ENCODE measurements at places on chromosomes 1 and 21.

- no peak for DNase-seq
Observed at GRCh38 chr1:19496527-19496874, 11.2 kb upstream of the CAPZB start.

GRCh38 chr1:97797403-97798183, 123.2 kb downstream of the DPYD start:
- peak; percentile 15 for DNase-seq

DNA sequence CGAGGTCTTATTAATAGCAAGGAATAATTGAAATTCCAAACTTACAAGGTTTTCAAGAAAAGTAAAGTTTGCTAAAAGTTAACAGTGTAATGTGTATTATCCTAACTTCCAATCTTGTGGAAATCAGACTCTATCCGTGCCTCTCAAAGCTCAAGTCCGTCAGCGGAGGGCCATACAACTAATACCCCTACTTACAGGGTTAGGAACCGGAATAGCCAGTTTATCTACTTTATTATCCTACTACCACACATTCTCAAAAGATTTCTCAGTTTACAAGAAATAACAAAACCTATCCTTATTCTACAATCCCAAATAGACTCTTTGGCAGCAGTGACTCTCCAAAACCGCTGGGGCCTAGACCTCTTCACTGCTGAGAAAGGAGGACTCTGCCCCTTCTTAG, 457.8 kb downstream of the PTPRC start:
- DNase-seq = no peak

GRCh38 chr1:184527402-184527801, 140.6 kb downstream of the C1orf21 start:
- no peak for DNase-seq

GRCh38 chr1:54567961-54568360, 19.9 kb downstream of the ACOT11 start:
- no peak for DNase-seq

DNA sequence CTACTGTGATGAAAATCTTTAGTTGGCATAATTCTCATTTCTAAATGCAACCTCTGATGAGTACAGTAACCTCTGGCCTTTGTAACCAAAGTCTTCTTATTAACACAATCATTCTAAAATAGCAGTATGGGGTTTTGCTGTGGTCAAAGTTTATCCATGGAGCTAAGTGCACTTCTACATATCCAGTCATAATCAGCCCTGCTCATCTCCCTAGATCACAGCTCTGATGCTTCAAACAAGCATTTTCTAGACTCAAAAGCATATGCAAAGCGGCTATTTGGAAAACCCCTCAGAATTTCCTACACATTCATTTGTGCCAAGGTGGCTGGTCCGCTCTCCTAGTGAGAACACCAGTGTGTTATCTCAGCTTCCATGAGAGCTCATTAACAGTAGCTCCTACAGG, 418.6 kb downstream of the MRPL39 start:
- DNase-seq = no peak

GRCh38 chr1:23790696-23791515, at the start of gene LYPLA2:
Gene LYPLA2, plus strand, starts transcription at chr1:23791145. Its CDS starts 1,538 bp downstream, at chr1:23792683.
- DNase-seq = no peak

DNA sequence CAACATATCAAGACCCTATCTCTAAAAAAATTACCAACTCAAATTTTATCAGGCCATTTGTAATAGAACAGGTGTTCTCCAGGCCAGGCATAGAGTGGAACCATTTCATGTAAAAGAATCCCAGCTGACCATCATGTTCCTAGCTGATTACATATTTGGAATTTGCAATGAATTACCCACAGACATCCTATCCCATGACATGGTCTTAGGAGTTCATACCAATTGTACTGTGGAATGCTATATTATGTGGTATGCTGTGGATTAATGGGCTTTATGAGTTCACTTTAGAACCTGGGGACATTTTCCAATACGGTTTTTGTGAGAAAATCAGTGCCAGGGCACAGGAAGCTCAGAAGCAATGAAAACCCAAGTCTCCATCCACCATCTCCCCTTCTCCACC, 110.3 kb downstream of the ZNF281 start:
- peak; percentile 70 for DNase-seq

DNA sequence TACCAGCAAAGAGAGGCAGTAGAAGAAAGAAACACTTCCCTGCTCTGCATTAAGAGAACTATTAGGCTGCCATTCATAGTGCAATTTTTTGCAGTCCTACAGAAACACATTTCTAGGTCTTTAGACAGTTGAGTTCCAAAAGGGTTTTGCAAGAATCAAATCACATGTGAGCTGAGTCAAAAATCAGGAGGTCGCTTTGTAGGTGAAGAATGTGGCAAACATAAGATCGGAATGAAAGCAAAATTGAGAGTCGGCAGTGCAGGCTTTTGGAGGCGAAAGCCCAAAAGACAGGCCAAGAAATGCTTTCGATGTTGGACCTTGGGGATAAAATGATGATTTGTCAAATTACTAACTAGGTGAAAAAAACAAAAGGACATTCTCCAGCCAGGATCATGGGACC, 213.5 kb upstream of the NRIP1 start:
- DNase-seq = no peak

- DNase-seq = no peak
Observed at GRCh38 chr1:242318140-242318539, 206.4 kb downstream of the PLD5 start.

DNA sequence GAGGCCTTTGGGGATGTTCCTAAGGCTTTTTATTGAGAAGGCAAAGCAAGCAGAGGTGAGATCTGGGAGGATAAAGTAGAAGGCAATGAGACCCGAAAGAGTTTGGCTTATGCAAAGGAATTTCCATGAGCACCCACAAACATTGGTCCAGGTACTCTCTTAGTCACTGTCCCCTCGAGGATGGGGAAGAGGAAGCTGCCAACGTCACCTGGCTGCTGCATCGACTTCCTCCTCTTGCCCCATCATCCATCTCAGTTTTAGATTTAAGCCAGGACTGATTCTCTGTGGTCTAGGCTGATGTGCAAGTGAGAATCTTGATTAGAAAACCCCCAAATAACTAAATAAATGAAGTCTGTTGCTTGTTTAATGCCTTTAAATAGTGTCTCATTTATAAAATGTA, 28.7 kb downstream of the RUNX1 start:
- DNase-seq = no peak

DNA sequence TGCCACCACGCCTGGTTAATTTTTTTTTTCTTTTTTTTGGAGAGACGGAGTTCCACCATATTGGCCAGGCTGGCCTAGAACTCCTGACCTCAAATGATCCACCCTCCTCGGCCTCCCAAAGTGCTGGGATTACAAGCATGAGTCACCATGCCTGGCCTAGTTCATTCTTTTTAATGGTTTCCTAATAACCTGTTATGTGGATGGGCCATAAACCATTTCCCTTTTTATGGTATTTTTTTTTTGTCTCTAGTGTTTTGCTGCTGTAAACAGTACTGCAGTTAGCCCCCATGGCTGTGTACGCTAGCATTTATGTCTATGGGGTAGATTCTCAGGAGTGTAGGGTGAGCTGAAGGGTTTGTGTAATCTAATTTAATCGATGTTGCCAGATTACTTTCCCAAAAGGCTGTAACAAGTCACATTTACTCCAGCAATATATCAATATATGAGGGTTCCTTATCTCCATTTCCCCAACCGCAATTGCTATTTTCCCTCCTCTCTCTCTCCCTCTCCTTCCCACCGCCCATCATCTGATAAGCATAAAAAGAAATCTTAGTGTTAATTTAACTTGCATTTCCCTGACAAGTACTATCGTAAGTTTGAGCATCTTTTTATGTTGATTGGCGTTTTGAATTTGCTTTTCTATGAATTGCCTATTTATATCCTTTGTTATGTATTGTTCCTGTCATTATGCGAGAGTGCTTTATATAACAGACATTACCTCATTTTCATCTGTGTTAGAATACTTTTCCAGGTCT, 28.7 kb downstream of the RCSD1 start:
- no peak for DNase-seq

GRCh38 chr1:178931858-178932551, 61.1 kb upstream of the ANGPTL1 start:
- DNase-seq = peak; percentile 78

DNA sequence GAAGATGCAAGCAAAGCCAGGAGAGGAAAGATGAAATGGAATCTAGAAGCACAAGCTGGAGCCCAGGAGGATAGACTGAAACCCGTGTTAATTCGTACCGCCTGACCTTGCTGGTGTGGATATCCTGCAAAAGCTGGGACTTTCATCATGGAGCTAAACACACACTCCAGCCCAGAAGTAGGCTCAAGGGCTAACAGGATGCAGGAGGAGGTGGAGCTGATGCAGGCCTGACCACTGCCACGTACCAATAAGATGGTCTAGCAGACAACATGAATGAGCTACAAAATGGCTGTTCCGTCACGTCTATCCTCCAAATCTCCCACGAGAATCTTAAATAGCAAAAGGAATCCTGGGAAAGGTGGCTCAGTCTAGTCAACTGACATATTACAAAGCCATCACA, 270.3 kb downstream of the SDCCAG8 start:
- DNase-seq = no peak

DNA sequence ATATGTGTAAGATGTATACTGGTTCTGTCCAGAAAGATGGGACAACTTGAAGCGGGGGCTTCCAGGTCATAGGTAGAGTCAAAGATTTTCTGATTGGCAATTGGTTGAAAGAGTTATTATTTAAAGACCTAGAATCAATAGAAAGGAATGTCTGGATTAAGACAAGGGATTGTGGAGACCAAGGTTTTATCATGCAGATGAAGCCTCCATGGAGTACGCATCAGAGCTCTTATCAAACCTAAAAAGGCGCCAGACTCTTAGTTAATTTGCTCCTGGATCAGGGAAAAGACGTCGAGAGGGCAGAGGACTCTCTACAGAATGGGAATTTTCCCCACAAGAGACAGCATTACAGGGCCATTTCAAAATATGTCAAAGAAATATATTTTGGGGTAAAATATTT, 23.7 kb upstream of the ETV3 start:
- DNase-seq = no peak

GRCh38 chr21:40952551-40953323, 105.8 kb upstream of the DSCAM start:
- DNase-seq = no peak

- no peak for DNase-seq
Observed at GRCh38 chr1:35702508-35702907, 16.2 kb downstream of the C1orf216 start.

DNA sequence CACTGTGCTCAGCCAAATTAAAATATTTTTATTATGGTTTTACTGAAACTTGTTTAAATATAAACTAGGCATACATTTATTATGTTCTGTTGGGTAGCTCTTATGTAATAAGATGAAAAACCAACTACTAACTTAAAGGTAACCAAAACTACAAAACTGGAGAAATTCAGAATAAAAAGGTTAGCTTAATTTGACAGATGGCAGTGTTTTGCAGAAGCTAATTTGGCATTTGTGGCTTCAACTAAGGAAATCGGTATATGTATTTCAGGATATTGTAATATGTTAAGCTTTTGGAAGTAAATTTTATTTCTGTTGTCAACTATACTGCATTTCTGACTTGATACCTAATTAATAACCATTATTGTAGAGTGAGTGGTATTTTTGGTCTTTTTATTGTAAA, 18.8 kb downstream of the USP25 start:
- no peak for DNase-seq

- DNase-seq = no peak
Observed at GRCh38 chr1:211566431-211567025, 12.4 kb downstream of the SLC30A1 start.

DNA sequence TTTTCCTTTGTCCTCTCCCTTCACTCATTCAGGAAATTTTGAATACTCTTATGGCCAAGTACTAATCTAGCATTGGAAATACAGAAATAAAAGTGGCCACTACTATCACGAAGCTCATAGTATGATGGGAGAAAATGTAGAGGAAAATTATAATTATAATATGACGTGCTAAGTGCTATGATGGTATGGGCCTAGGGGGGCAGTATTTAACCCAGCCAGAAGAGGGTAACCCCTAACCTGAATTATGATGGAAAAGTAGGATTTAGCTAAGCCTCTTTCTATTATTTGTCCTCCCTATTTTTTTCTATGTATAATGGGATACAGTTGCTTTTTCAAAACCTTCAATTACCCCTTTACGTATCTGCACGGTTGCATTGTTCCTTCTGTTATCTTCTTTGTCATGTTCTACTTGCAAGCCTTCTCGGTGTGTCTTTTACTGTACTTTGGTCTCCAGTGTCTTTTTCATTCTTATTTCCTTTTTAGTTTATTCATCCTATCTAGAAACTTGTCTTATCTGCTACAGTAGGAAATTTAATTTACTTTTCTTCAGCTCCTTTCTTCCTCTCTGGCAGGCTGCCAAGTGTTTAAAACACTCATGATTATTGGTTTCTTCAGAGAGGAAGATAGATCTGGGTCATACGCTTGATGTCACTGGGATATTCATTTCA, 88.8 kb upstream of the GPR52 start:
- no peak for DNase-seq

- DNase-seq = no peak
Observed at GRCh38 chr1:5888606-5889211, 103.5 kb downstream of the NPHP4 start.
